ENCODE measurements at places on chromosomes 1 and 21.

DNA sequence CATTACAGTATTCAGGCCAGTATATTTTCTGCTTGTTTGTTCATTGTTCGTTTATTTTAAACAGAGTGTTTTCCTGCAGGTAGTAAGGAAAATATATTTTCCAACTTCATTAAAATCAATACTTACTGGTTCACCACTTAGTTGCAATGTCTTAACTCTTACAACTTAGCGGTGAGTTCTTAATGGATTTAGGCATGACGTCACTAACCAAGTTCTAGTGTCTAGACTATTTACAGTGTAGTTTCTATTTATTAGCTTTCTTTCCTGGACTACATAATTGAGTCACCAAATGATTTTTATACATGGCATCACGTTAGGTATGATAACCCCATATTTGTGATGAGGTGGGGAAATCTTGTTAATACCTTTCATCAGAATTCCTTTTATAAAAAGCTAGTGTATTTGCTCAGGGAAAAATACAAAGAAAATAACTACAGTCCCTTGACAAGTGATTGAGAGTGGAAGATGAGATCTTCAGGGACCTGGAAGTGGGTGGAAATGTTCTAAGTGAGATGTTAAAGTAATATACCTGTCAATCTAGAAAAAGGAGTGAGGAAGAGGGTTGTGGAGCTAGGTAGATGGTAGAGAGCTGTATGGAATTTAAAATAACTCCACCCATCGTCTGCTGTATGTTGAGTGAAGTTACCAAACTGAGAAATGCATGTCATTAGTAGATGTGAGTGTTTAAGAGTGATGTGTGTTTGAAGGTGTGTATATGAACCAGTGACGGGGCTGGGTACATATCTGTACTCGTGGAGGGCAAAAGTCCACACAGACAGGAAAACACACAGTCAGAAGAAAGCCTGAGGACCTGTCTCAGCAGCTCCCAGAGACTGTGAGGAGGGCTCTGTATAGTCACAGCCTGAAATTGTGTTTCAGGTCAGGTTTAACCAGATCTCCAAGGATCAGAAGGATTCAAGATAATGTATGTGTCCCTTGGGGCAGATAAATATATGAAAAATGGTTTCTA lies 197.6 kb upstream of the ADAMTS5 start:
- DNase-seq = no peak

DNA sequence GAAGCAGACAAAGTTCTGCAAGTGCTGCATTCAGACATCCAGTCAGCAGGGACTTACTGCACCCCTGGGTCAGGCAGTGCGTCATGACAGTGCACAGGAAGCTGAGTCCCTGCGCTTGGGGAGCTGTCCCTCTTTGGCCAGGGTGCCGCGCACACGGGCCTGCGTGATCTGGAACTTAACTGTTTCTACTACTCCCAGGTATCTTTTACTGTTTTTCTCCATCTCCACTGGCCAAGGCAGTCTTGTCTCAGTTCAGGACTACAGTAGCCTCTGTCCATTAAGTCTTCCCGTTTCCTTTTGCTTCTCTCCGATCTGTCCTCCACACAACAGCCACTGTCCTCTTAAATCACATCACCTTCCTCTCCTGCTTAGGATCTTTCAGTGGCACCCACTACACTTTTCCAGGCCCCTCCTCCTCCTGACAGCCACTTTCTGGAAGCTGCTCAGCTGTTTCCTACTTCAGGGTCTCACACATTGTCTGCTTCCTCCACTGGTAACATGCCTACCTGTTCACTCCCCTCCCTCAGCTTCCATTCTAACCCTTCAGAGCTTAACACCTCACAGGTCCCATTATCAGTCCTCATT lies 15.9 kb downstream of the ERRFI1 start:
- no peak for DNase-seq

- DNase-seq = no peak
Observed at GRCh38 chr21:33943293-33943692, 27.7 kb upstream of the ATP5PO start.

DNA sequence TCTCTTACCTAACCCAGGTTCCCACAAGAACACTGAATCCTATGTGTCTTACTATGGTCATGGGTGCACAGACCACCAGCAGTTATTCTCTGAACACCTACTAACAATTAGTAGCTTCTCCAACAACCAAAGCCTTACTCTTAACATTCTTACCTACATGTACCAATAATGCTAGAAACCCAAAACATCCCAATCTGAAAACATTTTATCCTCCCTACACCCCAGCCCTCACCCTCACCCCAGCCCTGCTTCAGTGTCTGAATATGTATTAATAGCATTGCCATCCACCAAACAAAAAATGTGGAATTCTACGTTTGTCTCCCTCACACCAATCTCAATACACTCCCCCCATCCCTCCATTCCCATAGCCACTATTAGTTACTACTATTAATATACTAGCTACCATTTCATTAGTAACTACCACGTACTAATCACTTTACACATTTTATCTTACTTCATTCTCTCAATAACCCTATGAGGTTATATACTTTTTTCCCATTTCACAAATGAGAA lies 2.6 kb downstream of the TRIM33 start:
- DNase-seq = no peak

- no peak for DNase-seq
Observed at GRCh38 chr21:37202221-37203110, 64.7 kb downstream of the VPS26C start.

- DNase-seq = no peak
Observed at GRCh38 chr21:25491267-25491666, 116.0 kb downstream of the MRPL39 start.

DNA sequence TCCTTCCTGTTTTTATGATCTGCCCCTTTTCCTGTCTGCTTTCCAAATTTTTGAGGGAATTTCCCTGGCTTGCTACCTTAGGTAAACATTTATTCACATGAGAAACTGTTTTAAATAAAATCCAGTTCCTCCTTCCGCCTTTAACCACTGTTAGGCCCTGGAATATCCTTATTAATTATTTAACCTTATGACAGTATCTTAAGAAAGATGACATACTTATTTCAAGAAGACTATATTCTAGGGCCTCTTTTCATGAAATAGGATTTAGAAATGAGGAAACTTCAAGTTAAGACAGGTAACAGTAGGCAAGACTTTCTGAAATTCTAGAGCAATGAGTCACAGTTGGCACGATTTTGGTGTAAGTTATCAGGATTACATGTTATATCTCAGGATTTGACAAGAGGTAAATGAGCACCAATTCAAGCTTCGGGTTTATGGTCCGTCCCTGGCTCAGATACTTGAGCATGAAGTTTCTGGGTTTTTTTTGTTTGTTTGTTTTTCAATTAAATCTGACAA lies 2.0 kb upstream of the TNFSF18 start:
- DNase-seq = no peak

- DNase-seq = no peak
Observed at GRCh38 chr1:109531826-109532364, 7.8 kb upstream of the GPR61 start.

- DNase-seq = peak; percentile 16
Observed at GRCh38 chr21:26732432-26733221, 112.6 kb downstream of the ADAMTS1 start.
